ENCODE measurements at places on chromosomes 4 and X.

GRCh38 chrX:108271397-108271787 is 166.8 kb downstream of the COL4A6 start:
- DNase-seq: no peak

DNA sequence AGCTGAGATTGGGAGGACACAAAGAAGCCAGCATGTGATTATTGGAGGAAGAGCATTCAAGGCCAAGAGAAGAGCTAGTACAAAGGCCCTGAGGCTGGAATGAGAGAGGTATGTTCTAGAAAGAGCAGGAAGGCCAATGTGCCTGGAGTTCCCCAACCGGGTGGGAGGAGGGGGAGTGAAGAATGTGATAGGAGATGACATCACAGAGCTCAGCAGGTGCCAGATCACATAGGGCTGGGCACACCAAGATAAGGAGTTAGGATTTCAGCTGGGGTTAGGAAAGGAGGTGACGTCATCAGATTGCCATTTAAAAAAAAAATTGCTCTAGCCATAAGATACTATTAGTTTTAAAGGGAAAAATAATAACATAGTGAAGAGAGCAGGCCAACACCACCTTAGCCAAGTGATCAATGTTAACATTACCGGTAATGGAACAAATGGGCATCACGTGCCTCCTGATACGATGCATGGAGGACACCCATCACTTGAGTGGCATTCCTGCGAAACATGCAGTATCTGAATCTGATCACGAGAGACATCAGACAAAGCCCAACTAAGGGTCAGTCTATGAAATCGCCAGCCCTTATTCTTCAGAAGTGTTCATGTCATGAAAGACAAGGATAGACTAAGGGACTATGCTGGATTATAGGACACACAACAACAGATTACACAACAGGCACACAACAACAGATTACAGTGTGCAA is 344.3 kb downstream of the BCOR start:
- no peak for DNase-seq

DNA sequence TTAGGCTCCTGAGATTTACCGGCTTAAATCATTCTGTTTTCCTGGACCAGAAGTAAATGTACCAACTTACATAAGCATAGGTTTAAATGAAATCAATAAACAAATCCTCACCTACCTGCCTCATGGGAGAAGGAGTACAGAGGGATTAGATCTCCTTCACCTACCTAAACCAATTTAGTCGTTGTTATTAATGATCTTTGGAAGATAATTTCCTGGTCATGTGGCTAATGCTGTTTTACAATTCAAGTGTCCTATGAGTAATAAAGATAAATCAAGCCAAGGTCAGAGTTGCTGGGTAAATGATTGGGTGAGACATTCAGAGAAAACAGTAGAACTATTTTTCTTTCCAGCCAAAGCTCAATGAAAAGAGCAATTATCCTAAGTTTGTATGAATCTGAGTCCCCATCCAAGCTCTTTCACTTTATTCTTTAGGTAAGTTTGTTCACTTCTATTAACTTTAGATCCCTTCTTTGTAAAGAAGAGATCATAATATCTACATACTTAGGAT is 423.0 kb upstream of the FAM241A start:
- DNase-seq: no peak

DNA sequence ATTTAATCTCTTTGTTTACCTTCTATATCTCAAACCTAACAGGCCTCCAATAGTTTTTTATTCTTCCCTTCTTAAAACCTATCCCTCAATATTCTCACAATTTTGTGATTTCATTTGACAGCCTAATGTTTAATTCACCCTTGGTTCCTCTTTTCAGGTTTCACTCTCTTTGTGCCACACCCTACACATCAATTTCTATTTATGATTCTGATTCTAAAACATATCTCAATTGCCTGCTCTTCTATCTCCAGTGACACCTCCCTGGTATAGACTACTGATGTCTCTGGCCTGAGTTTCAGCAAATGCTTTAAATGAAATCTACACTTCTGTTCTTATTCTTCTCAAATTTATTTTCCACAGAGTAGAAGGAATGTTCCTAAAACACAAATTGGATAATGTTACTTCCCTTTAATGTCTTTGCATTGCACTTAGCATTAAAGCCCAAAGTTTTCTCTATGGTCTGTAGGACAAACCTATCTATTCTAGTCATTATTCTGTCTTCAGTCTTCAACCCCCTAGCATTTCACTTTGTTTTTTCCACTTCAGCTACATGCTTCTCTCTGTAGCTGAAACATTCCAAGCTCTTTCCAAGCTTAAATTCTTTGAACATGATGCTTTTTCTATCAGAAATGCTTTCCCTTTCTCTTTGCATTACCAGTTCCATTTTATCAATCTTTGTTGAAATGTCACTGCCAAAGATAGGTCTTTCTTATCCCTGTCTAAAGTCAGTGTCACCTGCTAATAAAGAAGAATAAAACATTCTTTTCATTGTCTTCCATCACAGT is 622.0 kb downstream of the CENPC start:
- no peak for DNase-seq

DNA sequence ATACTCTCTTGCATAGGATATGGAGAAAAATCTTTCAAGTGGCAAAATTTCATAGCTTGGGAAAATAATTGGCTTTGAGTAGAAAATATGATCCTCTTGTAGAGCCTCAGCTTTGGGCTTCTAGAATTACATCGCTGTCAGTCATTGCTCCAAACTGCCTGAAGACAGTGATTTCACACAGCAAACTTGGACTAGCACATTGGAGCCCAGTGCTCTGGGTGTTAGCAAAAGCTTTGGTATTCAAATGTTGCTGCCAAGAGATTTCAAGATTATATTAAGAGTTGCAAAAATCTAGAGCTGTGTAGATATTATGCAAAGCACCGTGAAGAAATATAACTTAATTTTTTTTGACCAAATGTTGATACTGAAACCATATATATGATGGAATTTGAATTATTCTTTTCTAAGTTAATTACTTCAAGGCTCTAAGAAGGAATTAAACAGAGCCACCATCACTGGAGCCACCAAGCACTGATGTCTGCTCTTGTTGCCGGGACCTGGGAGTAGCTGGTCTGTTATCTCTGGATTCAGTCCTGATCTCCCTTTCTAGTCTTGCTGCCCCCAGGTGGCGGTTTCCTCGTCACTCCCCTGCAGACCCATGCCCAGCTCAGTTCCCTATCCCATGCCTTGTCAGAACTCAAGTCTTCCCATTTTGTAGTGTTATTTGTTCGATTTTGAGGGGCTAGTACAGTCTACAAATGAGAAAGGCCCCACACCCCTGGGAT is 260.7 kb upstream of the SFRP2 start:
- DNase-seq: no peak

DNA sequence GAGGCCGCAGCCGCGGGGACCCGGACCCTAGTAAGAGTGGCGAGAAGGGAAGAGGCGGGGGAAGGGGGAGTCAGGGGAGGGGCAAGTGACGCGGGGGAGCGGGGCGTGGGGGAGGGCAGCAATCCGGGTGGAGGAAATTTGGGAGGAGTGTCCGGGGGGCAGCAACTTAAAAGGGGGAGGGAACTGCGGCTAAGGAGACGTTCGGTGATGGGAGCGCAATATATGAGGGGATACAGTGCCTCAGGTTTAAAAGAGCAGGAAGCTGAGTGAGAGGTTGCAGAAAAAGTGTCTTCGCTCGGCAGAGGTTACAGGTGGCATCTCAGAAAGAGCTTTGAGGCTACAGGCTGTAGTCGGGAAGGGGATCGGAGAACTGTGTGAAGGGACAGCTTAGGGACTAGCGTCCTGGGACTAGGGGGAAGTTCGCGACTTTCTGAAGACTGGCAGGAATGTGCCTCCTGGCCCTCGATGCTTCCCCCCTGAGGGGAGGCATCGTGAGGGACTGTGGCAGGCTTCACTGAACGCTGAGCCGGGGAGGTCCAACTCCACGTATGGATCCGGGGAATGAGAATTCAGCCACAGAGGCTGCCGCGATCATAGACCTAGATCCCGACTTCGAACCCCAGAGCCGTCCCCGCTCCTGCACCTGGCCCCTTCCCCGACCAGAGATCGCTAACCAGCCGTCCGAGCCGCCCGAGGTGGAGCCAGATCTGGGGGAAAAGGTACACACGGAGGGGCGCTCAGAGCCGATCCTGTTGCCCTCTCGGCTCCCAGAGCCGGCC is 519 bp downstream of the FOXO4 start:
- no peak for DNase-seq

GRCh38 chr4:110165382-110166286 is 32.8 kb downstream of the ELOVL6 start:
- DNase-seq: no peak

GRCh38 chr4:173457893-173458292 is 59.0 kb upstream of the SCRG1 start:
- no peak for DNase-seq

GRCh38 chrX:48573690-48574269 is 504 bp upstream of the RBM3 start:
- no peak for DNase-seq

- DNase-seq: no peak
Observed at GRCh38 chr4:159552979-159553768, 450.3 kb downstream of the RAPGEF2 start.

GRCh38 chr4:169117591-169118081 is 107.6 kb upstream of the CBR4 start:
- no peak for DNase-seq

All from C1 segment of cervical spinal cord (tissue), 14 donors.